Amygdala (tissue), 56 donors: ENCODE measurements at places on chromosomes 13 and 19.

DNA sequence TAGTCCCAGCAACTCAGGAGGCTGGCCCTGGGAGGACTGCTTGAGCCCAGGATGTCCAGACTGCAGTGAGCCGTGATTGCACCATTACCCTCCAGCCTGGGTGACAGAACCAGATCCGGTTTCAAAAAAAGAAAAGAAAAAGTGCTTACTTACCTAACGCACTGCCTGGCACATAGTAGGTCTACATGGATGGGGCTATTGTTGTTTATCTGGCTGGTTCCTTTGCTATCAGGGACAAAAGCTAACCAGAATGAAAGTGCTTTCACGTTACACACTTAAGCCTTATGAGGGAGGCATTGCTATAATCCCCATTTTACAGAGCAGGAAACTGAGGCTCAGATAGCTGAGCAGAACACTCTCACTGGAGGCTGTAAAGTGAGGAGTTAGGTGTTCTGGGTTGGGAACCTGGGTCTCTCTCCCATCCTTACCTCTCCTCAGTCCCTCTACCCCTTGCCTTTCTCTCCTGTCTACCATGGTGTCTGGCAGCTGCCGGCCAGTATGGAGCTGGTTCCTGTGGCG lies 2.8 kb downstream of the DNM2 start:
- no peak for DNase-seq

GRCh38 chr19:39319892-39320248 lies 793 bp downstream of the LRFN1 start:
- DNase-seq, result no peak

GRCh38 chr19:45780448-45781213 lies 1.7 kb downstream of the DMPK start:
- no peak for DNase-seq

DNA sequence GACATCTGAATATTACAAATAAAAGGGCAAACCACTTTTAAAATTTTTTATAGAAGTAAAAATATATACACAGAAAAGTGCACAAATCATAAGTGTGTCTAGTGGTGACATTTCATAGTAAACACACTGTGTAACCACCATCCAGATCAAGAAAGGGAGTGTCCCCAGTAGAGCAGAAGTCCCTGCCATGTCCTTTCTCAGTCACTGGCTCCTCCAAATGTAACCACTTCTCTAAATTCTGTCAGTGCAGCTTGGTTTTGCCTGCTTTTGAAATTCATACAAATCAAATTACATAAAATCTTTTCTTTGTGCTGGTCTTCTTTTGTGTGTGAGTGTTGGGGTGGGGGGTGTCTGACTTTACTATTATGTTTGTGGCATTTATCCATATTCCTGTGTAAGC lies 116.5 kb downstream of the RBM26 start:
- no peak for DNase-seq

GRCh38 chr13:36418022-36418805 lies 14.1 kb upstream of the CCNA1 start:
- no peak for DNase-seq

DNA sequence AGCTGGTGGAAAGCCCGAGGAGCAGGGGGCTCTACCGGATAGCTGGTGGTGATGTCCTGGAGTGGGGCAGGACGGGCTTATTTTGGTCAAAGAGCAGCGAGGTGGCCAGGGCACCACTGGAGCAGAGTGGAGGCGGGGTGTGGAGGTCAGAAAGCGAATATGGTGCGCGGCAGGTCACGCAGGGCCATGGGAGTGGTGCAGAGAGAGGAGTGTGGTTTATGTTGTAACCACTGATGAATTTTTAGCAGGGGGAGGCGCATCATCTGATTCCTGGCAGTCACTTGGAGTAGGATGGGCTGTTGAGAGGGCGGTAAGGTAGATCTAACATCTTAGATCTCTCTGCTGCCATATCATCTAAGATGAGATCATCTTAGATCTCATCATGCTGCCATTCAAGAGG lies 1.4 kb upstream of the ZNF414 start:
- no peak for DNase-seq

GRCh38 chr13:30186634-30187415 lies 120.5 kb downstream of the KATNAL1 start:
- DNase-seq, result no peak

GRCh38 chr13:73531014-73531413 lies 472.2 kb downstream of the KLF5 start:
- DNase-seq, result no peak

GRCh38 chr13:38013676-38014075 lies 144.1 kb upstream of the TRPC4 start:
- no peak for DNase-seq

DNA sequence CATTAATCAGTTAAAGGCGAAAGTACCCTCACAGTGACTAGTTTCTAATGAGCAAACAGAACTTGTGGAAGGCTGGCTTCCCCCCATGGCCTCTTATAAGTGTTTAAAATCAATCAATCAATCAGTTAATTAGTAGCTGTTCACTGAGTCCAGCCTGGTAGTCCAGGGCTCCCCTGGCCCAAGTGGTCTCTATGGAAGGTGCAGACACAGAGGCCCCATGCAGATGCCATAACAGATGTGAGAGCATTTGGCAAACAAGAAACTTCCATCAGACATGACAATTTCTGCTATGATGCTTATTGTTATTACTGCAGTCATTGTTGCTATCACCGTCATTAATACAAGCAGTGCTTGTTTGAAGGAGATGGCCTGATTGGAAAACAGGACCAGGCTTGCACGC lies 179.0 kb upstream of the TSHZ3 start:
- no peak for DNase-seq

DNA sequence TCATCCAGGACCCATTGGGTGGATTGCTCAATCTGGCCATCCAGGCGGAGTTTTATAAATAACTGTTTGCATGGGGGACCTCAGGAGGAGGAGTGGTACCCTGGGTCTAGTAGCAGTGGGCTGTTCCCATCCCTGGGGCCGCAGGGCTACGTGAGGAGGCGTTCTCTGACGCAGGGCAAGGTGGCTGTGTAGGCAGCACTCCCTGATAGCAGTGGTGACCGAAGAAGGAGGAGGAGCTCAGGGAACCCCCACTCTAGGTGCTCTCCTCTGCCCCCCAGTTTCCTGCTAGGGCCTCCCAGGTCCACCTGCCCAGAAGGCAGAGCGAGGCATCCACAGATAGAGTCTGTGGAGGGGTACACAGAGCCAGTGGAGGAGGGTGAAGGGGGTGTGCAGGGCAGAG lies 64.1 kb downstream of the CCNE1 start:
- no peak for DNase-seq

- DNase-seq, result no peak
Observed at GRCh38 chr13:86856991-86857390, 814.2 kb upstream of the SLITRK5 start.

DNA sequence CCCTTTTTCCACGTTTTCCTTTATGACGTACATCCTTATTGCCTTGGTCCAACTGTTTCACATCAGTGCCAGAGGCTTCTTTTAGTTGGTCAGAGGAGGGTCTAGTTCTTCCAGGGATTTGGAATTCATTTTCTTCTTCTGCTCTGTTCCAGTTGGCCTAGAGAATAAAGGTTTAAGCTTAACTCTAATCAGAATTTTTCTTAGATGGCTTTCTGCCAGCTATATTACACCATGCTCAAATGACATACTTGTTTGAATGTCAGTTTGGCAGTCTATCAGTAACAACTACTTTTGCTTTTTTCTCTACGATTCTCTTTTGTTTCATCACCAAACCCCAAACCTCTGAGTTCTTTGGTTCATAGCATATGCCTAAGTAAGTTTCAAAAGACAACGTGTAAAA lies 16.8 kb downstream of the SPART start:
- no peak for DNase-seq

GRCh38 chr13:40442826-40443225 lies 223.6 kb downstream of the FOXO1 start:
- DNase-seq, result no peak

- no peak for DNase-seq
Observed at GRCh38 chr13:29817604-29818378, 32.6 kb downstream of the UBL3 start.

- no peak for DNase-seq
Observed at GRCh38 chr19:7618771-7619510, 10.4 kb downstream of the XAB2 start.

DNA sequence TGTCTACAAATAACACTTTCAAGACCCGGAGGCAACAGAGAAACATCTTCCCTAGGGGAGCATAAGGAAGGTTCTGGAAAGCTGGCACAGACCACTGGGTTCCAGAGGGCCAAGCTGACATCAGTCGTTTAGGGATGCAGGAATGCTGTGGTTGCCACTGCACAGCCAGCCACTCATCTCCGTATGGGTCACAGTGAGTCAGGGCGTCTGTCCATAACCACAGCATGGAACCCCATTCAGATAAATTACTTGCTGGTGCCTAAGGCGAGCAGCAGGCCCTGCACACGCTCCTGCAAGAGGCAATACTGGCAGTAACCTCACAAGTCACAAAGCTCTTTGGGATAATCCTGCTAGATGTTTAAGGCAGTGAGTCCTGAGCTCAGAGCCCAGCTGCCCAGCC lies 140.9 kb upstream of the UBL3 start:
- DNase-seq, result no peak

DNA sequence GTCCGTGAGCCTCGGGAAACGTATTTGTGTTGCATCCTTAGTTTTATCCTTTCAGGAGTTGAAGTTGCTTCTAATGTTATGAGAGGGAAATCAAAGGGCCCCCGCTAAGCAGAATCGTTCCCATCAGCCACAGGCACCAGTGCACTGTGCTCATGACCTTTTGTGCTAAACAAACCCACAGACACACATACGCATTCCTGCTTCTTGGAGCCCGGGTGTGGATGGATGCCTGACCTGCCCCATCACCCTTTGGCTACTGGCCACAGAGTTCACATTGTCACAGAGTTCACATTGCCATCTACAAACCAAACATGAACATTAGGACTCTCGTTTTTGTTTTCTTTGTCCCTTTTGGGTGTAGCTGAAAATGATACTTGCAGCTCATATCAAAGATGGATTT lies 47.2 kb downstream of the CHST8 start:
- DNase-seq, result no peak

- no peak for DNase-seq
Observed at GRCh38 chr19:12093777-12094176, 29.2 kb downstream of the ZNF844 start.

GRCh38 chr13:76792731-76793347 lies 93.4 kb downstream of the KCTD12 start:
- DNase-seq, result no peak

DNA sequence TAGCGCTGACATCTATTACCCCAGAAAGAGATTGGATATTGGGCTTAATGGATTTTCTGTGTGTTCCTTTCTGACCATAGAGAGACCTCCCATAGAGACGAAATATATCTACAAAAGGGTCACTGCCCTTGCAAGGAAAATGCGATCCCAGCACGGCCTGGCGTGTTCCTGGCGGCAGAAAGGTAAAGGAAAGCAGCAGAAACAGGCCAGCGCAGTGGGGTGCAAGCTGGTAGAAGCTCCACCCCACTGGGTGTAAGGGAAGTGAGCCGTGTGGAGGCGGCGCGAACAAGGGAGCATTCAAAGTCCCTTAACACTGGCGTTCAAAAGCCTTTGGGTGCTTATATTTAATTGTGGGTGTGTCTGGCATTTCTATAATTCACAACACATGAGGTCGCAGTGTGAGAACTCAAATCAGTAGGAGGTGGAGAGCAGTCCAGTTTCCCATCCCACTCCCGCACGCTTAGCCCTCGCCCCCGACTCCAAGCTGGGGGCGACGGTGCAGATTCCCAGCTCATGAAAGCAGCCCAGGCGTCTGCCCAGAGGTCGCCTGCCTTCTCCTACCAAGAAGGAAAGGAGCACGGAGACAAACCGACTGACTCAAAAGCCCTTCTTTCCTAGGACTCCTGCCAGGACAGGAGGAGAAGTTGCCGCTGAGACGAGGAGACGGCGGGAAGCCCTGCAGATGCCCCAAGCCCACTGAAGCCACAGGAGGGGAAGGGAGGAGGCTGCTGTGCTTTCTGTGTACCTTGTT lies 478.4 kb downstream of the FOXO1 start:
- DNase-seq, result no peak

DNA sequence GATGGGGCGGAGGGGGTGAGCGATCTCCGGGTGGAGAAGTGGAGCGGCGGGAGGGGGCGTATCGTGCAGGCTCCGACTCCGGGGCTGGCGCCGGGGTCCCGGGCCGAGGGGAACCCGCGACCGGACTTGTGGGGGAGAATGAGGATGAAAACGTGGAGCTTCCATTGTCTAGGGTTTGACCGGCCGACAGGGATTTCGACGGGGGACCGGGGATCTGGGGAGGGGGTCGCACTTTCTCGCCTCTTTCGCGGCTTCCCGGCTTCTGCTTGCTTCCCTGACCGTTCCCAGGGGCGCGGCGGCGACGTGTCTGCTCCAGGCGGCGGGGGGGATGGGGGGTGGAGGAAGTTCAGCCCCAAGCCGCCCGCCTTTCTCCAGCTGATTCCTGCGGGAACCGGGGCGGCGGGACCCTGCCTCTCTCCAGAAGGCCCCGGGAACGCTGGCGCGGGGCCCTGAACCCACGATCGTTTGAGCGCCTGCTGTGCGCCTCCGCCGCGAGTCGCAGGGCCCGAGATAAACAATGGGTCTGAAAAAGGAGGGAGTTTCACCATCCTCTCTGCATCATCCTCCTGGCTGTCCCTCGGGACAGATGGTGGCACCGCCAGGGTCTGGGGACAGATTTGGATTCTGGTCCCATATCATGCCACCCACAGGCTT lies 790 bp downstream of the TPM4 start:
- DNase-seq, result peak; percentile 39

DNA sequence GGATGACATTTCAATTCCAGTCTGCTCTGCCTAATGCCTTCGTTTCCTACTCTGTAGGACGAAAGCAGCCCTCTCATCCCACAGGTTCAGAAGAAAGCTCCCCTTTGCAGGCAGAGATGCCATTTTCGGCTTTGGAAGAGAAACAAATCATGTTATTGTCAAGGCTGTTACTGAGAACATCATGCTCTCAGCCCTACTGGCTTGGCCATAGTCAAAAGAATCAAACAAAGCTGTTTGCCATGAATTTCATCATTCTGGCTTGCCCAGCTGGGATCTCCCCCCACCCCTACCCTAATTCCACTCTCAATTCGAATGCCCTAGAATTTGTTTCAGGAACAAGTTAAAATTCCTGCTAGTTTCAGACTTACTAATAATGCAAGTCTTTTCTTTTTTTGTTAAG lies 162.3 kb upstream of the SERP2 start:
- peak; percentile 52 for DNase-seq

GRCh38 chr13:42367831-42368230 lies 95.9 kb downstream of the AKAP11 start:
- no peak for DNase-seq

DNA sequence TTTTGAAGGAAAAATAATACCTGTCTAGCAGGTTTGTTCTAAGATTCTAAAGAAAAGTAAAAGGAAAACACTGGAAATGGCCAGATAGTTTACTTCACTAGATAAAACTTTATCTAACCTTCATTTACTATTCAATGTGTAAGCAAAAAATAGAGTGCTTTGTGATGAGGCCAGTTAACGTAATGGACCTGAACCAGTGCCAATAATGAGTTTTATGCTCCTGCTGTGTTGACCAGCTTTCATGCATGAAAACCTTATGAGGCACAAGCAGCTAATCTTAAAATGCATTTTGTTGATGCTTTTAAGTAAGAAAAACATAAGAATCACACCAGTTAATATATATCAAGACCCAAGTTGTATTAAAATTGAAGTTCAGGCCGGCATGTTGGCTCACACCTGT lies 617.2 kb upstream of the GPC6 start:
- no peak for DNase-seq

GRCh38 chr19:4428326-4428975 lies 26.0 kb downstream of the CHAF1A start:
- DNase-seq, result no peak
